Stimulated activated CD8-positive, alpha-beta memory T cell treated with anti-CD3 and anti-CD28 coated beads, Interleukin-12 subunit alpha, Interleukin-12 subunit beta, amount 100 ng/mL, for 4 hours (primary cell): ENCODE measurements at places on chromosomes 7 and 10.

DNA sequence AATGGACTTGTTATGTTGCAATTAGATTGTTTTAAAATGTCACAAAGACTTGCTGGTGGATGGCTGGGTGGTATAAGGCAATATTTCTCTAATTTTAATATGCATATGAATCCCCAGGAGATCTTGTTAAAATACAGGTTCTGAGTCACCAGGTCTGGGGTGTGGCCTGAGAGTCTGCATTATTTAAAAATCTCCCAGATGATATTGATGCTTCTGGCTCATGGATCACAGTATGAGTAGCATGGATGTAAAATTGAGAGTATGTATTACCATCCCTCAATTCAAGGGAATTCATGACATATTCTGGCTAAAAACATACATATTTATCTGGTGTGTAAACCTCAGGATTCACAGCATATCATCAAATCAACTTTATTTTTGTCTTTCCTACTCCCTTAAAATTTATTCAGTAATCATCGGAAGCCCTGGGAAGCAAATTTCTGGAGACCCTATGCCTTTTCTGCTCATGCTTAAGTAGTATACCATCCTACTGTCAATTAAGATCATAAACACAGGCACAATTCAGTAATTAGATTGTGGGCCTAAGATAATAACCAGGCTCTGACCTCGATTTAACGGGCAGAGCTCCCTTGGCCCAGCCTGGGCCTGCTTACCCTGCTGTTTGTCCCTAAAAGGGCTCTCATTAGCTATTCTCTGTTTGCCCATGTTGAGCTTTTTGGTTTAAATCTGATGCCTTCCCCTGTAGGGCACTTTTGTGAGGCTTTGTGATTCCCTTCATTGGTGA lies 29.6 kb upstream of the ICA1 start:
- DNase-seq = no peak

GRCh38 chr10:50625649-50626132 lies 1.9 kb upstream of the SGMS1 start:
- no peak for DNase-seq

DNA sequence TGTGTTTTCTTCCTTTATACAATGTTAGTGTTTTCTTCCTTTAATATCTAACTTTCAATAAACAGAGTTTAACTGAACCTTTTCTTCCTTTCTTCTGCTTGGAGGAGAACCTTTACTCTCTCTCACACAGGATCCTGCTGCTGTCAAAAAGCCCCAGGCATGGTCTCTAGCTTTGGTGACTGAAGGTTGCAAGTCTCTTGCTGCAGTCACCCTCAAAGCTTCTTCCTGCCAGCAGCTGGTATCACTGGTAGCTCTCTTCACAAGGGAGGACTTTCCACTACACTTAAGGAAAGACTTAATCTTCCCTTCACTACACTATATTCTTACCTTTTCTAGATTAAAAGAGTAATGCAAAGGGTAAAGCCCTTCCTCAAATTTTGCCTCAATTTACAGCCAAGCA lies 153.4 kb downstream of the SGMS1 start:
- DNase-seq = no peak

DNA sequence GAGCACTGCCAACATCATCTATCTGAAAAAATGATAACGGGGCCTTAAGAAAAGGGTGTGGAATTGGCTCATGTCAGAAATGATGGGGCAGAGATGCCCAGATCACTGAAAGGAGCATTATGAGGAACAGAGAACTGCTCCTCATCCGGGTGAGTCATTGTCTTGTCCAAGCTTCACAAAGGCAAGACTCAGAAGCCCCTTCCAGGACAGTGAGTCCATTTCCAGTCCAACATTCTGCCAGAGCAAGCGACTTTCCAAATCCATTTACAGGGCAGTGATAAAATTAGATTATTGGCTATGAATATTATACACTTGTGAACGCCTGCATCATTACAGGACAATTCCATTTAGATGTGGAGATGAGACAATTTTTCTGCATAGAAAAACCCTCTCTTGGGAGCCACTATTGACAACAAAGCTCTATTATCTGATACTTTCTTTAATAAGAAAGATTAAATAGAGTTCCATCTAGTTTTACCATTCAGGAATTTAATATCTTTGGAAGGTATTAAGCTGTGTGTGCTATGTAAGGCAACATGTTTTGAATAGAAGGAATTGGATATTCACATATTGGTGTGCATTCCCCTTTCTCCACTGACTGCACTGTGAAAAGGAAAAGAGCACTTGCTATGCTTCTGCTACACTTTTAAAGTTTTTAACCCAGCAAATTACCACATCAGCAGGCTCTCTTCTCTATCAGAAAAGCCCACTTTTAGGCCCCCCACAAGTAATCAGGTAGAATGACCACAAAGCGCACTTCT lies 159.6 kb downstream of the NRP1 start:
- no peak for DNase-seq

DNA sequence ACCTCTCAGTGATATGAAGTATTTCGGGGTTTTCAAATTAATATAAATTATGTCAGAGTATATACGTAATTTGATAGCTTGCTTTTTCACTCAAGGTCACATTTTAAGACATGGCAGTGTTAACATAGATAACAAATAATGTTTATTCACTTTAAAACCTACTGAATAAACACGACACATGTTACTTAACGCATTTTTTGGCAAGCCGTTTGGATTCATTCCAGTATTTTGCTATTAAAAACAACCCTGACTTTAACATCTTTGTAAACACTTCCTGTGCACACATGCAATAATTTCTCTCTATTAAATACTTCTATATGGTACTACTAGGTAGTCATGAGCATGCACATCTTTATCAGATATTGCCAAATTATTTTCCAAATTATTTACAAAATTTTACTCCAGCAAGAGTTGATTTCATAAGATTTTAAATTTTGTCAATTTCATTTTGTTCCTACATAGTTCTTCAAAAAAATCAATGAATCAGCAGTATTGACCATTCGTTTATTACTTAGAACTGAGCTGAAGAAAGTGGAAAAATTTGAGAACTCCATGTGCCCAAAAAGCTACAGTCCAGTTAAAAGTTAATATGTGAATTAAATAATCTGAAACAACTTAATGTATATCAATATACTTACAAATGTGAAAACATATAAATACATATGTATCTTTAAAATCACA lies 26.8 kb upstream of the THSD7A start:
- DNase-seq = no peak

DNA sequence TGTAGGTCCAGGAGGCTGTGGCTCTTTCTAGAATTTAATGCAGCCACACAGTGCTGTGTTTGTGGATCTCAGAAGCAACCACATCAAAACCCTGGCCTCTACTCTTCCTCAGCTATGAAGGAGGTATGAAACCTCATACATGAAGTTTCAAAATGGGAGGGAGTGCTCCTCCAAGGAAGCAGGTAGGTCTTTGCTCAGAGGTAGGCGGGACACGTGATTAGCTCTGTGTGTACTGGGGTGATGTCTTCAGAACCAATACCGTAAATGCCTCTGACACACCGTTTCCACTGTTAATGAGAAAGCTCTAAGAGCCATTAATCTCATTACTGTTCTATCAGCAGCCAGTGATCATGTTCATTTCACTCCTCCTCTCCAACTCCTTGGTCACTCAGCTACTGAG lies 126.1 kb downstream of the PLXNA4 start:
- no peak for DNase-seq

- DNase-seq = no peak
Observed at GRCh38 chr10:130900441-130901160, 410.9 kb downstream of the TCERG1L start.

GRCh38 chr10:13631594-13631993 lies 44.8 kb downstream of the PRPF18 start:
- DNase-seq = no peak

- DNase-seq = no peak
Observed at GRCh38 chr10:4683137-4683536, 142.9 kb upstream of the AKR1E2 start.

GRCh38 chr10:16745061-16745460 lies 72.2 kb downstream of the RSU1 start:
- no peak for DNase-seq

GRCh38 chr10:63929831-63930467 lies 408.7 kb downstream of the REEP3 start:
- no peak for DNase-seq

DNA sequence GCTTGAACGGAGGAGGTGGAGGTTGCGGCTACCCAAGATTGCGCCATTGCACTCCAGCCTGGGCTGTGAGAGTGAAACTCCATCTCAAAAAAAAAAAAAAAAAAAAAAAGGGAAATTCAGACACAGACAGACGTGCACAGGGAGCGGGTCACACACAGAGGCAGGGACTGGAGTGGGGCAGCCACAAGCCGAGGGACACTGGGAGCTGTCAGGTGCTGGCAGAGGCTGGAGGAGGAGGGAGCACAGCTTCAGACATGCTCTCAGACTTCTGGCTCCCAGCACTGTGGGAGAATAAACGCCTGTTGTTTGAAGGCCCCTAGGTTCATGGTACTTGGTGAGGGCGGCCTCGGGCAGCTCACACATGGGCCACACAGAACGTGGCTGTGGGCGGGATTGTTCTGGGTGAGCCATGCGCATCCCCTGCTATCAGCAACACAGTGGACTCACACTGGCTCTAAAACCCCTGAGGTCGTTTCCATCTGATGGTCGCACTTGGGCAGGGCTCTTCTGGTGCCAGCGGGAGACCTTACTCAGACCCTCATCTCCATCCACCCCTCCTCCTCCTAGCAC lies 375.9 kb downstream of the DNAJB6 start:
- DNase-seq = no peak

GRCh38 chr10:10110844-10111490 lies 906.7 kb upstream of the CELF2 start:
- no peak for DNase-seq

DNA sequence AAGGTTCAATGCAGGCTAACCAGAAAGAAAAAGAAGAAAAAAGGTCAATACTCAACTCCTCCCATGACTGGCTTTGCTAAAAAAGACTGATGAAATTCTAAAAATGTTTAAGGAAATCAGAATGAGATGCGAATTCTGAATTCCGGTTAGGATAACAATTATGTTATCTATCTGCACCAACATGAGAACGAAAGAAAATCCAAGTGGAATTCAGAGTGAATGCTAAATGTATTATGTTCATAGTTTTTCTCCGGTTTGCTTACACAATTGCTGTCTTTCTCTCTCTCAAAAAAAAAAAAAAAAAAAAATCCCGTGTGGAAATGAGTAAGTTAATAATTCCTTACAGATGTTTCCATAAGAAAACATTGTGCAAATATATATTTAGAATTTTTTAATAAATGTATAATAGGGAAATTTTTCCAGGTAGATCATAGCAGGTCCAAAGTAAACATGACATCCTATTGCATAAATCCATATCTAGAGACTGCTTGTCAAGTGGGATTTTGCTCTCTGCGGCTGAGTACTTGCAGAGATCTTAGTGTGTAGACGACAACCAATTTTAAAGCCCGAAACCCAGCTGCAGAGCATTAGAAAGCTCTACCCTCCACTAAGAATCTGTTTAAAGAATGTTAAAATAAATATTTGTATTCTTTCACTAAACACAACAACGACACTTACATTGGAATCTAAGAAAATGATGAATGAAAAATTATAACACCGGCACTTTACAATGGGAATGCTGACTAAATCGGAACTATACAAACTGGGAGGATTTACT lies 104.0 kb downstream of the JAZF1 start:
- no peak for DNase-seq

- DNase-seq = no peak
Observed at GRCh38 chr10:121310151-121310711, 288.0 kb downstream of the FGFR2 start.

DNA sequence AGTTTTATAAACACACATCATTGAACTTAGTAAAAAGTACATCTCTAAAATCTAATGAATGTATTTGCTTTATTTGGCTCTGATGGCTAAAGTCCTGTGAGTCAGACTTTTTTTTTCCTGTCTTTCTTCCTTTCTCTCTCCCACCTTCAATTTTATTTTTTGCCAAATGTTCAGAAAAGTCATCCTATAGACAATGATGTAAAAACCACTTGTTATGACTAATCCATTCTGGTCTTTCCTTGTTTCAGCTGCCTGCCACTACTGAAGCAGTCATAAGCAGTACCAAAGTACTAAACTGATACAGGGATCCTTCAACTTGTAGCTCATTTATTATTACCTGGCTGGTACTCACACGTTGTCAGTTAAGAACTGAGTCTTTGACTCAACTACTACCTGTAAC lies 23.9 kb downstream of the HECTD2 start:
- no peak for DNase-seq

GRCh38 chr10:133350950-133351329 lies 3.8 kb downstream of the PRAP1 start:
- no peak for DNase-seq

- DNase-seq = no peak
Observed at GRCh38 chr7:43701500-43701854, 27.8 kb downstream of the COA1 start.

GRCh38 chr10:121351540-121351939 lies 246.7 kb downstream of the FGFR2 start:
- no peak for DNase-seq

GRCh38 chr10:7666253-7667023 lies at the start of gene ITIH5:
Gene ITIH5 (minus strand): TSS chr10:7666966. CDS start chr10:7666892, 74 bp downstream.
- DNase-seq = no peak

DNA sequence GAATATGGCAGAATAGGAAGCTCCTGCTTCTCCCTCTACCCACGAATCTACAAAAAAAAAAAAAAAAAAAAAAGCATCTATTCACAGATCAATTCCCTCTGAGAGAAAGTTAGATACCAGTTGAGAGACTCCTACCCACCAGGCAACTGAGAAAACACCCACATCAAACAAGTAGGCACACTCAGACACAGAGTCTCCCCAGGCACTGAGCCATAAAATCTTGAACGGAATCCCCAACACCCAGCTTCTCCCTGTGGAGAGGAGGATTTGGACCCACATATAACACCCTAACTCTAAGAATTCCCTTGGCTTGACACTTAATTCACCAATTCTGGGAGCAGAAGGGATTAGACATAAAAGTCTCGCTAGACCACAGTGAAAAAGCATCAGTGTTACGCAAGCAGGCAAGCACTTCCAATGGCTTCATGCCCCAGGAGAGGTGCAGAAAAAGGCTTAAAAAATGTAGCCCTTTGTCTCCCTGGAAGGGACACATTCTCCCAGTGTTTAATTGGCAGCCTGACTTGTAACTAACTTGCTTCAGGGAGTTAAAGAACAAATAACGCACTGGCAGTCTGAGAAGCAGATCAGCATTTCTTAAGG lies 192.2 kb downstream of the ELAPOR2 start:
- no peak for DNase-seq

GRCh38 chr7:106871793-106872571 lies 6.9 kb downstream of the PIK3CG start:
- DNase-seq = no peak

DNA sequence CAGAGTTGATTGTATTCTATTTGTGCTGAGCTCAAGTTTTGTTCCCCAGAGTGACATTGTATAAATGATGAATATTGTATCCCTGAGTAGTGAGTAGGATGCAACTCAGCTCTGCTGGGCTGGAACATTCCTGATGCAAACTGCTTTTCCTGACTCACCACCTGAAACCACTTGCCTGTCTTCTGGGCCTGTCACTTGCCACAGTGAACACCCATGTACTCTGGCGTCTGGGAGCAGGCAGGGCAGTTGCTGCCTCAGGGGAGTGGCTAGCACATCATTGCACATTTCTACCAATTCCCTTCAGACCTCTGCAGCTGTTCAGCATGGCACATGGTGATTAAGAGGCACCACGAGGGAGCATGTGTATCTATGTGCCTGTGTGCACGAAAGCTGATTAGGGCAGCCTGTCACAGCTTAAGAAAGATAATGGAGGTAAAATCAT lies 157.3 kb downstream of the SND1 start:
- no peak for DNase-seq
